Psoas muscle (tissue), 8 donors: ENCODE measurements at places on chromosomes 13 and 19. TPM values are rescaled to one million over a fixed set of nuclear protein-coding genes. Genes with fewer than 3 reads are reported as not detected.

GRCh38 chr19:41601771-41602170 lies 25.1 kb downstream of the CEACAM4 start:
- H3K27me3 ChIP-seq = peaks cover 1% of the 10 kb centered on the region
- H3K4me3 ChIP-seq = no peak overlapping the region
- H3K4me1 ChIP-seq = no peaks in the 10 kb centered on the region
- H3K27ac ChIP-seq = no peak overlapping the region
- H3K36me3 ChIP-seq = no peaks in the 10 kb centered on the region

- no peaks in the 10 kb centered on the region for H3K36me3 ChIP-seq
- no peak overlapping the region for H3K4me3 ChIP-seq
- no peak for DNase-seq
- no peaks in the 10 kb centered on the region for H3K4me1 ChIP-seq
- peaks cover 3% of the 10 kb centered on the region for H3K27me3 ChIP-seq
- no peak overlapping the region for H3K27ac ChIP-seq
These were observed 99.3 kb upstream of the SOX1 start for GRCh38 chr13:111967572-111968201.

DNA sequence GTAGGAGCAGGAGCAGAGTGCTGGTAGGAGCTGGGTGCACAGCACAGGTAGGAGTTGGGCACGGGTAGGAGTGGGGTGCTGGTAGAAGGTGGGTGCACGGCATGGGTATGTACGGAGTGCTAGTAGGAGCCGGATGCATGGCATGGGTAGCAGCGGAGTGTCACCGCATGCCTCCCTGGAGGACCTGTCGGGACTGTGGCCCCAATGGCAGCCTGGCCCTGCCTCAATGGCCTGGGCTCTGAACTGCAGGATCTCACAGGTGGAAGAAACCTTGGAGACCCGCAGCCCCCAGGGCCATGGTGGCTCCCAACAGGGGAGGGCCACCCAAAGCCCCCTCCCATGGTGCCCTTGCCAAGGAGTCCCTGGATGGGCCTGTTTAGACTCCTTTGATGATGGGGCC lies 1146.0 kb downstream of the UQCRFS1 start:
- H3K4me1 ChIP-seq = no peaks in the 10 kb centered on the region
- H3K27me3 ChIP-seq = no peaks in the 10 kb centered on the region
- no peak for DNase-seq
- H3K4me3 ChIP-seq = no peak overlapping the region
- H3K27ac ChIP-seq = no peak overlapping the region

The PLIN3 gene
- total RNA-seq = 251 TPM
